ENCODE measurements at places on chromosomes 11 and 22.

- DNase-seq, result no peak
Measured at GRCh38 chr11:61447601-61448551, 18.0 kb downstream of the SDHAF2 start.

DNA sequence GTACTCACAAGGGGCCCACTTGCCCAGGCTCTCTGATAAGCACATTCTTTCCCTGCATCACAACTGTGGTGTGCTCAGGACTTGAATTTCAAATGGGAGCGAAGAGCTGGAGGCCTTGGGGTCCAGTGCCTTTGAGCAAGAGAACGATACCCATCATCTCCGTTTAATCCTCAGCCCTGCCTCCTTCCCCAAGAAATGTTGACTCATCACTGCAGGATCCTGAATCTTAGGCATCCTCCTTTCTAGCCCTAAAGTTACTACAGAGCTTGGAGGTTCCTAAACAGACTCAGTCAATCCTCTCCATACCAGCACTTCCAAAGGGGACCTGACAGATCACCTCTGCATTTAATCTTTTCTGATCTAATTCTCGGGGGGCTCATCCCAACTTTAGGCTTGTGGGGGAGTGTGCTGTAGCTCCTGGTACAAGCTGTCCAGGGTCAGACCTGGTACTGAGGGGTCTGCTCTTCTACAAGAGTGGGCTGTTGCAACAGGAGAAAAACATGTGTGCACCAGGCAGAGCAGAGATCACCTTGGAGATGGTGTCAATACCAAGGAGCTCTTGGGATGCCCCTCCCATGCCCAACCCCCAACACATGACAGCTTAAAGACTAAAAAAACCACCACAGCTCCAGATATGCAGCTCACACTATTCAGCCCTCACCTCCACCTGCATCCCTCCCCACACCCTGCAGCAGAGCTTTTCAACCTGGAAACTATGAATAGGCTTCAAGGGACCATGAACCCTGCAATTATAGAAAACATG lies 3.9 kb upstream of the PRG2 start:
- DNase-seq, result no peak

DNA sequence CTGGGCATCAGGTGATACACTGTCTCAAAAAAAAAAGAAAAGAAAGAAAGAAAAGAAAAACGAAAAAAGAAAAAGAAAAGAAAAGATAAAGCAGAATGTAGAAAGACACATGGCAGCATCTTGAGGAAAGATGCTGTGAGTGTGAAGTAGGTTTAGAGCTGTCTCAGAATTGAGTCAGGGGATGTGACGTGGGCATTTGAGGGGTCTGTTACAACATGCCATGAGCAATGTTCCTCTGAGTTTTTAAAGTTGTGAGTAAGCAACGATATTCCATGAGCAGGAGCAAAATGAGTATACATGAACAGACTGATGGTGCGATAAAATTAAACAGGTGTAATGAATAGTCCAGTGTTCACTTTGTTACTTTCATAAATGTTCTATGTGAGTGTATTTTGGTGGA lies 11.3 kb upstream of the QSER1 start:
- no peak for DNase-seq

DNA sequence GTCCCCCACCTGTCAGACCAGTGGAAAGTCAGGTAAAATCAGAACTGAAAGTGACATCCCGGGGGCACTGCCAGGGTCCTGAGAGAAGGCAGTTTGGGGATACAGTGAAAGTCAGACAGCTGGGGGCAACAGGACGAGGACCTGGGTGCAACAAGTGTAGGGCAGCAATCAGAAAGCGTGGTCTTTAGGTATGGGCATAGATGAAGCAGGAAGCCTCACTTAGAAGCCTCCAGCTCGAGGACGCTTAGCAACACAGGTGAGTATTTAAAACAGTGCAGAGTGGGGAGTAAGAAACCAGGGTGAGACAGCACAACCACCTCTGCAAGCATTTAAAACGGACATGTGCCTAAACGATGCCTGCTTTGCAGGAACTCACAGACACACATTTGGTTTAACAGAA lies 64.6 kb upstream of the POU2AF1 start:
- no peak for DNase-seq

- DNase-seq, result peak; percentile 32
Measured at GRCh38 chr11:43327987-43328386, 16.2 kb downstream of the API5 start.

DNA sequence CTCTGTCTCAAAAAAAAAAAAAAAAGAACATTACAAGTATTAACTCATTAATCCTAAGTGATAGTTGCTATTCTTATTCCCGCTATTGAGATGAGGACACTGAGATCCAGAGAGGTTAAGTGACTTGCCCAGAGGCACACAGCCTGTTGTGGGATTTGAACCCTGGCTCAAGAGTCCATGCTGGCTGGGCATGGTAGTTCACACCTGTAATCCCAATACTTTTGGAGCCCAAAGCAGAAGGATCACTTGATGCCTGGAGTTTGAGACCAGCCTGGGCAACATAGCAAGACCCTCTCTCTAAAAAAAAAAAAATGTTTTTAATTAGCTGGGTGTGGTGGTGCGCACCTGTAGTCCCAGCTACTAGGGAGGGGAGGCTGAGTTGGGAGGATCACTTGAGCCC lies 4.1 kb downstream of the GCAT start:
- no peak for DNase-seq

DNA sequence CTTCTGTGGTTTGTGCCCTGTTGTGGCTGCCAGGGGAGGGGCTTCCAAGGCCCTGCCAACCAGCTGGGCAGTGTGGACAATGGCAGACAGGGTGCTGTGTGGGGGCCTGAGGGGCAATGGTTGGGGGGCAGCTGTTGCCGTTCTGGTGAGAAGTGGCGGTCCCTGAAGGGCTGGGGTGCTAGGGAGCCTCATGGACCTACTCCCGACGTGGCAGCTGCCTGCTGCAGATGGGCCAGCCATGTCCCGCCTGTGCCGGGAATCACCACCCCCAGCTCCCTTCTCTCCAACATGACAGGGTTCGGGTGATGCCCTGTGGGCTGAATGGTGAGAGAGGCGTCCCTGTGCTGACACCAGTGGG lies 74.2 kb downstream of the KCNQ1 start:
- no peak for DNase-seq

- no peak for DNase-seq
Measured at GRCh38 chr22:50250249-50250554, 863 bp downstream of the HDAC10 start.

GRCh38 chr22:42780070-42780540 lies 59.4 kb upstream of the A4GALT start:
- DNase-seq, result peak; percentile 84

DNA sequence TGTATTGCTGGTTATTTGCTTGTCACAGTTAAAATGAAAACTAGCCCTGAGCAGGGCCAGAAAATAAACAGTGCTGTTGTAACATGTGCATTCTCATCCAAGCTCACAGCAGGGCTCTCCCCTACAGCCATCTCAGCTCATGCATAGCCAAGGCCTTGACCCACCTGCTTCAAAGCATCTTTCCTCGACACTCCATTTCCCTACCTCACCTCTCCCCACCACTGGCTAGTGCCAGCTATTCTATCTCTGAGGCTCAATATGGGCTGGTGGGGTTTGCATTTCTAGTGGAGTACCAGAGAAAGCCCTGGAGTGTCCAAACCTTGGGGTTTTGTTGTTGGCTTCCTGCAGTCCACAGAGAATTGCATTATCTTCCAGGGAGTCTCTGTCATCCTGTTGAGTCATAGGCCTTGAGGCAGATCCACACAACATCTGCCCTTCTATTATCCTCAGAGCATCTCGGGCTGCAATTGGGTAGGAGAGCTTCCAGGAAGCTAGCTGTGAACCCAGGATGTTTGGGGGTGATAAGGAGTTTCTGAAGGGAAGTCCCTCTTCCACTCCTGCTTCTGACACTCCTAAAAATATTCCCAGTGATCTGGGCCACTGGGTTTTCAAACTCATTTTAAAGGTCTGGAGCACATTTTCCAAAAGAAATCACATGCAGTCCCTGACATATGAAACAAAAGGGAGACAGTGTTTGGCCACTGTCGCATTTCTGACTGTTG lies 36.1 kb upstream of the AMOTL1 start:
- DNase-seq, result no peak

DNA sequence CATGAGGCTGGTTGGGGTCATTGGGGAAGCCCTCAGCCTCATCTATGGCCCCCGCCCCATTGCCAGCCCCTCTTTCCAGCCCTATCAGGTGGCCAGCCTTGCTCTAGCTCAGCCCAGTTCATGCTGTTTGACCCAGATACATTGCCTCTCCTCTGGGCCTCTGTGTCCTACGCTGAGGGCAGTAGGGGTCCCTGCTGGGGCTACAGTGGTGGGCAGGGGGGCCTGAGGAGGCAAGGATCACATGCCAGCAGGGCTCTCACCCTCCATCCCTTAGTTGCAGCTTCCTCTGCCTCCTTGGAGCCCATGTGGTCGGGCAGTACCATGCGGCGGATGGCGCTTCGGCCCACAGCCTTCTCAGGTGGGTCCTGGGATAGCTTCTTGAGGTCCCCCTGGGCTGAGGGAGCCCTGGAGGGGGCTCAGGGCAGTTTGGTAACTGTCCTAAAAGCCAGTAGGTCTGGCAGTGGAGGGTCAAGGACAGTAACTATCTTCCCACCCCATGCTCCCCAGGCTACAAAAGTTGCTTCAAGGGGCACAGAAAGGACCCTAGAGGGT lies 19.2 kb downstream of the EMID1 start:
- DNase-seq, result no peak

- DNase-seq, result no peak
Measured at GRCh38 chr11:15197696-15198095, 83.0 kb downstream of the INSC start.

GRCh38 chr11:11279956-11280689 lies 72.9 kb downstream of the CSNK2A3 start:
- DNase-seq, result no peak

GRCh38 chr11:122823564-122823963 lies 14.7 kb upstream of the CRTAM start:
- DNase-seq, result no peak

DNA sequence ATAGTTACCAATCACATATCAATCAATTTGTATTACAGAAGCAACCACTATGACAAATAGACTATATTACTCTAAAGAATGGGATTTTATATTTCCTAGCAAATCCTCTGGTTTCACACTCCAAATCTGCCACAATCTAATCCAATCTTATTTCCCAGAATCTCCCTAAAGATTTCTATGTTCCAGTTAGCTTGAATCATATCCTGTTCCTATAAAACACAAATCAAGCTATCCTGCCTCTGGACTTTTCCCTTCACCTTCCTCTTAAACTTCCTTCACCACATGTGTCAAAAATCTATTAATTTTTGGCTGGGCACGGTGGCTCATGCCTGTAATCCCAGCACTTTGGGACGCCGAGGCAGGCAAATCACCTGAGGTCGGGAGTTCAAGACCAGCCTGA lies 50.0 kb downstream of the PIK3C2A start:
- no peak for DNase-seq

GRCh38 chr11:98194611-98195010 lies 826.1 kb upstream of the CNTN5 start:
- DNase-seq, result no peak

GRCh38 chr22:50089682-50090411 lies at the start of gene MOV10L1:
Gene MOV10L1, plus strand, starts transcription at chr22:50090006. Its CDS starts 83 bp downstream, at chr22:50090089.
- DNase-seq, result no peak

- peak; percentile 56 for DNase-seq
Measured at GRCh38 chr11:27754035-27755017, 54.1 kb upstream of the BDNF start.

GRCh38 chr11:44116234-44116830 lies 20.9 kb downstream of the EXT2 start:
- DNase-seq, result no peak

DNA sequence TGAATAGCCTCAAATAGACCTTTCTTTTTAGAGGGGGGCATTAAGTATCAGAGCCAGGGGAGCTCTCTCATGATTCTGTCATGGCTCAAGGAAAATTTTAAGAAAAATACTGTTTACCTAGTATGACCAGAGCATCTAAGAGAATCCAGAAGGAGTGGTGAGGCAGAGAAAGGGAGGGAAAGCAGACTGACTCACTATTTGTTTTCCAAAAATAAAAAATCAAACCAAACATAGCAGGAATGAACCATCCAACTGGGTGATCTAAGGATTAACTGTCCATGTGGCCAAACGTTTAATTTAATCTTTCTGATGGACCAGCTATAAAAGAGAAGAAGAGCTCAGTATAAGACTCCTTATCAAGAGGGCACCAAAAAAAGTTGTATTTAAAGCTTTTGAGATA lies 70.8 kb downstream of the GAB2 start:
- DNase-seq, result no peak

DNA sequence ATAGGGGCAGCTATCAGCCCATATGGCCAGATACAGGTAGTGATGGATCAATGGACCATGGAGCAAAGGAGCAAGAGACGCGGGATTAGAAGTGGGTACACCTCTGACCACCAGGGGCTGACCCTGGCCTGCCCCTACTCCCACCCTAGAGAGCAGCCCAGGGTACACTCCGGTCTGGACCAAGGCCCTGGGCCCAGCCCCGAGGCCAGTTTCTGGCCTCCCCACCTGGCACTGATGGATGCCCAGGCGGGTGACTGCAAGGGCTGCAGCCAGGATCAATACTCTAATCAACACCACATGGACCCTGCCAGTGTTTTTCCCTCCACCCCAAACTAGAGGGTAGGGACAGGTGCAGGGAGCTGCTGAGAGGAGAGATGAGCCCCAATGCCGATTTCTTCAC lies 74.1 kb upstream of the NECTIN1 start:
- no peak for DNase-seq

- DNase-seq, result no peak
Measured at GRCh38 chr11:128607819-128608218, 20.5 kb upstream of the ETS1 start.

GRCh38 chr22:24418786-24419474 lies 8.5 kb upstream of the ADORA2A start:
- DNase-seq, result no peak

GRCh38 chr22:33658775-33659174 lies 261.5 kb downstream of the LARGE1 start:
- DNase-seq, result no peak

- DNase-seq, result no peak
Measured at GRCh38 chr11:47863189-47863897, 15.2 kb upstream of the NUP160 start.

DNA sequence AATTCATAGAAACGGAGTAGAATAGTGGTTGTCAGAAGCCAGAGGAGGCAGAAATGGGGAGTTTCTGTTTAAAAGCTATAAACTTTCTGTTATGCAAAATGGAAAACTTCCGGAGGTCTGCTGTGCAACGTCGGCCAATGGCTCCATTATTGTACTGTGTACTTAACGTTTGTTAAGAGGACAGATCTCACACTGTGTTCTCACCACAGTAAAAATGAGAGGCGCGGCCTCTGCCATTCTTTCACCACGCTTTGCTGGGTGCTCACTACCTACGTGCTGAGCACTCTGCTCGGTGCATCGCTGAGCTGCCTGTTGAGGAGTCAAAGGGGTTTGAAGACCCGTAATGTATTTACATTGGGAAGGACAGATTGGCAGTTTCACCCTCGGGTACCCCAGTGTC lies 218.8 kb upstream of the B3GAT1 start:
- no peak for DNase-seq

All from epithelial cell of proximal tubule (primary cell).